H1 (cell line): ENCODE measurements at places on chromosomes 2 and 18. TPM values are rescaled to one million over a fixed set of nuclear protein-coding genes. Genes with fewer than 3 reads are reported as not detected.

GRCh38 chr2:147040298-147041120 is 804.3 kb upstream of the ACVR2A start:
- DNase-seq: no peak

BCL11A gene
- 11.9 and 12.2 TPM in 2 replicates for polyA plus RNA-seq

- no peak for DNase-seq
Measured at GRCh38 chr18:60047556-60047955, 147.8 kb downstream of the PMAIP1 start.

IL1B gene
- polyA plus RNA-seq: not detected in 2 replicates

ABCB11 gene
- not detected in 2 replicates for polyA plus RNA-seq

GRCh38 chr2:11031876-11032275 is 120.1 kb downstream of the KCNF1 start:
- no peak for DNase-seq

- no peak for DNase-seq
Measured at GRCh38 chr2:27060323-27060722, 8.9 kb downstream of the AGBL5 start.

- DNase-seq: no peak
Measured at GRCh38 chr2:88049622-88050021, 6.0 kb downstream of the KRCC1 start.

AFF3 gene
- polyA plus RNA-seq: 0.27 and 0.36 TPM in 2 replicates

- DNase-seq: no peak
Measured at GRCh38 chr2:158211502-158211901, 109.8 kb downstream of the UPP2 start.

INHA gene
- polyA plus RNA-seq: 2.7 and 4.3 TPM in 2 replicates

DNA sequence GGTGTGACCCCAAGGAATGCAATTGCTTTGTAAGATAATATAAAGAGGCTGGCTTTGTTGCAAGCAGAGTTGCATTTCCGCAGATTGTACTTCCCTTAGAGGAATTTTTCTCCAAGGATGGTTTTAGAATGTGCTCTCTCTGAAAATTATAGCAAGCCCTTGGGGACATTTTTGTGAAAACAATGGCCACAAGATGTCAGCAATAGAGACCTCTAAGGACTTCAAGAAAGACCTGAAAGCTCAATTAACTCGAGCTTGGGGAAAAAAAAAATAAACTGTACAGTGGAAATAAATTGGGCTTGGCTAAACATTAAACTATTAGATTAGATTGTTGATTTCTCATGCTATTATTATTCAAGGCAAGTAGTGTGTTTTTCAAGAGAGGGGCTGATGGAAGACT is 81.3 kb upstream of the KYNU start:
- no peak for DNase-seq

- no peak for DNase-seq
Measured at GRCh38 chr2:217523286-217523685, 479.5 kb downstream of the TNS1 start.
